ENCODE measurements at places on chromosomes 1 and 21. TPM values are rescaled to one million over a fixed set of nuclear protein-coding genes. Genes with fewer than 3 reads are reported as not detected.

Gene DNM3
- total RNA-seq = 0.16 TPM

Gene SERINC2
- 9.1 TPM for total RNA-seq

Gene SPRR2E
- total RNA-seq = not detected

Gene KRTAP21-2
- not detected for total RNA-seq

Gene CRNN
- not detected for total RNA-seq

Gene SCCPDH
- total RNA-seq = 27.4 TPM

Gene CELF3
- not detected for total RNA-seq

Gene GCSAML
- total RNA-seq = not detected

Gene MR1
- 11.0 TPM for total RNA-seq

Gene PLD5
- not detected for total RNA-seq

Gene NUP210L
- total RNA-seq = not detected

Gene ZBTB17
- 16.5 TPM for total RNA-seq

Gene FAM72C
- 1.5 TPM for total RNA-seq

Gene AMY1C
- not detected for total RNA-seq

Gene RUNX1
- 13.0 TPM for total RNA-seq

Gene OR2L13
- total RNA-seq = not detected

Gene ENAH
- 65.0 TPM for total RNA-seq

Gene KCNQ4
- total RNA-seq = under 0.01 TPM

Measured in cardiac atrium fibroblast (primary cell).